ENCODE measurements at places on chromosomes 1 and 21.

- DNase-seq, result no peak
Measured at GRCh38 chr21:42107177-42107880, 36.2 kb downstream of the UMODL1 start.

DNA sequence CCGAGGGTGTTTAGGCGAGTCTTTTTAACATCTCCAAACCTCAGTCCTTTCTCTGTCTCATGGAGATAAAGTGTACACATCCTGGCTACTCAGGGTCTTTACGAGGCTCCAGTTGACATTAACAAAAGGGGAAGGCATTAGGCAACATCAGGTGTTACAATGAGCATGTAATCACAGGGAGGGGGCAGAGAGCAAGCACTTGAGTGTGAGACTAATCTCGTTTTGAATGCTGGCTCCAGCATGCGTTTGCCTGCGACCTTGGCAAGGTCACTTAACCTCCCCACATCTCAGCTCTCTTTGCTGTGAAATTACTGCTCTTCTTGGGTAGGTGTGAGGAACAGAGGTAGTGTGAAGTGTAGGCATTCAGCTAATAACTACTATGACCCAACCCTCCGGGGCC lies 3.1 kb downstream of the TNNT2 start:
- DNase-seq, result no peak

GRCh38 chr1:156508205-156508954 lies 7.8 kb upstream of the MEF2D start:
- no peak for DNase-seq

DNA sequence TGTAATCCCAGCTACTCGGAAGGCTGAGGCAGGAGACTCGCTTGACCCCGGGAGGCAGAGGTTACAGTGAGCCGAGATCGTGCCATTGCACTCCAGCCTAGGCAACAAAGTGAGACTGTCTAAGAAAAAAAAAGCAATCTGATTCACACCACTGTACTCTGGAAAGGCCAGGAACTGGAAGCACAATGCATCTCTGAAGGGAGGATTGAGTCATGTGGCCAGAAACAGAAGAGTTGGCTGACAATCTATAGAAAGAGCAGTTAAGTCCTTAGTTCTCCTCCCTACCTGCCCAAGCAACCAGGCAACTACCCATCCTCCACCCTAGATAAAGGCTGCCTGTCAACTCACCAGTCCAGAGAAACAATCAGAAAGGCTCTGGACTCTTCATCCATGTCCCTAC lies 45.9 kb downstream of the PIK3R3 start:
- DNase-seq, result no peak

GRCh38 chr1:168095476-168095875 lies 41.3 kb downstream of the GPR161 start:
- no peak for DNase-seq
